ENCODE measurements at places on chromosomes 16 and 17.
A peak's percentile ranks its signal among the peaks of the same experiment; 100 is the strongest.

GRCh38 chr17:2266045-2266864, 37.3 kb downstream of the SMG6 start:
- DNase-seq, result peak; percentile 84

DNA sequence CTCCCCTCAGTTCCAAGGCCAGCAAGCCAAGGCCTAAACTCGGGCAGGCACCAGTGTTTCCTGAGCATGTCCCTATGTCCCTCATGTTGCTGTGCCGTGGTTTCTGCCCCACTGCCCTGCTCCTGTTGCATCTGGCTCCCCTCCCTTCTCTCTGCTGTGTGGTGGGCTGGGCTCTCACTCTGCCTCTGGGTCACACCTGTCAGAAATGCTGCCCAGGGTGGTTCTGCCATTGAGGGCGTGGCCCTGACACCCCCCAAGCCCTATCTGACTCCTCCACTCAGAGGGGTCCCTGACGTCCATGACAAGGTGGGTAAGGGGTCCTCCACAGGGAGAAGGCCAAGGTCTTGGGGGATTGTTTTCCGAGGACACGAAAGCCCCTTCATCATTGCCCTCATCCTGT, 9.2 kb upstream of the ITGA3 start:
- no peak for DNase-seq

GRCh38 chr17:32609085-32609484, 122.3 kb downstream of the CDK5R1 start:
- DNase-seq, result peak; percentile 39

GRCh38 chr17:40996829-40997228, 2.9 kb upstream of the KRTAP3-3 start:
- no peak for DNase-seq

DNA sequence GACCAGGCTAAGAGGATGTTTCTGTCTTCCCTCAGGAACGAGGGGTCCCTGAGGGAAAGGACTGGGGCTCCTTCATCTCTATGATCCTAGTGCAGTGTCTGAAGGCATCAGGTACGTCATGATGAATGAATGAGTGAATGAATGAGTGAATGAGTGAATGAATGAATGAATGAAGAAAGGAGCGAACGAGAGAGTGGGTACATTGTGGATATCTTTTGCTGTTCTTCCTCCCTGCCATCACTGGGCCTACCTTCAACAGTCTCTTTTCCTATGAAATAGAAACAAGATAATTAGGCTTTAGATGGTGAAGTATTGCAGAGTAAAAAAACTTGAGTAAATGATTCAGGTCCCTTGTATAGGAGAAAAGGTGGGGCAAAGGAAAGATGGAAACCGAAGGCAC, 111.3 kb upstream of the CRHR1 start:
- no peak for DNase-seq

DNA sequence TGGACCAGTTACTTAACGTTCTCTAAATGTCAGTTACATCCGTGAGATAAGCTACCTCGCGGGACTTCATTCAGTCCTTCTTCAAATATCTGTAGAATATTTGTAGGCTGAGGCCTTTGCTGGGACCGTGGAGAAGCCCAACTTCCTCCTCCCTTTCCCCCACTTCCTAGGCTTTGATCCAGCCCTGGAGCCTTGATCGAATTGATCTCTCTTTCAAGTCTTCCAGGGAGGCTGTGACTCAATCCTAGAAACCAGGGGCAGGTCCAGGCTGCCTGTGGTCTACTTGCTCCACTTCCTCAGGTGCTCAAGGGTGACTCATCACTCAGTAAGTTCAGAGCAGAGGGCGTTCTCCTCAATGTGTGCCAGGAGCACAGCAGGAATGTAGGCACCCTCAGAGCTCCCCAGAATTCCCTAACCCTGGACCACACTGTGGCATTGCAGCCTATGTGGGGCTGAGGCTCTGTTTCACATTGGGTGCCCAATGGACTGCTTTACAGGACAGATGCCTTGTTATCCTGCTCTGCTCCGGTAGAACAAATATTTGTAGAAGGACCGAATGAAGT, 11.2 kb upstream of the CEP20 start:
- DNase-seq, result no peak

GRCh38 chr17:4463818-4464476, 30.2 kb downstream of the SPNS3 start:
- no peak for DNase-seq

DNA sequence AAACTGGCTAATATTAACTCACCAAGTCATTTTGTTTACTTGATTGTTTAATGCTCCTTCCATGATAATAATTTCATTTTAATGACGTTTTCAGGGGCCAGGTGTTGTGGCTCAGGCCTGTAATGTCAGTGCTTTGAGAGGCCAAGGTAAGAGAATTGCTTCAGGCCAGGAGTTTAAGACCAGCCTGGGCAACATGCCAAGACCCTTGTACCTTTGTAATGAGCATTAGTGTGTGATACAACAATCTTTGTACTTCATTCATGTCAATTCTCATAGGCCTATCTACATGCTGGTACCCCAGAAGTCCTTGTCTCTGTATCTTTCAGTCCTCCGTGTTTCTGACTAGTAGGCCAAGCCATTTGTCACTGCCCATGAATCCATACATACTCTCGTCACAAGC, 296.9 kb downstream of the ZFHX3 start:
- DNase-seq, result no peak

DNA sequence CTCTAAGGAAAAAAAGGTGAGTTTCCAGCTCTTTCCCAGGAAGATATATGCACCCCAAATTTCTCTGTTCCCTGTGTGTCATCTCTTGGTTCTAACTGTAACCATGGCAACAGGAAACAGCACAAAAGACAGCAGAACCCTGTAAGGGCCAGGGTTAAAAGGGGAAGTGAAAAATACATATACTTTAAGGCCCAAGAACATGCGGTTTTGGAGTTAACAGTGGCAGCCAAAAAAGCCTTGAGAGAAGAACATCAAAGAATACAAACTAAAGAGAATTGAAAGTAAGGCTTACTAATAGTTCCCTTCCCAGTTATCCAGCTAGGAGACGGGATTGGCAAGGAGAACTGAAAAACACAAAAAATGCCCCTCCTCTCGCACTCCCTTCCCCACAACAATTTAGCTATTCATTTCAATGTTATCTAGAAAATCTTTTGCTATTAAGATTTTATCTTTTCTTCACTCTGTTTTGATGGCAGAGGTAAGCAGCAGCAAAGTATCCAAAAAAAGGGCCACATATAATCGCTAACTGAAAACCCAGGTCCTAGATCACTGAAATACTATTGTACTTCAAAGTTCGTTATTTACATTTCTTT, 1.5 kb downstream of the SPOP start:
- DNase-seq, result no peak

- DNase-seq, result peak; percentile 91
Measured at GRCh38 chr17:31524926-31525800, 133.7 kb downstream of the RAB11FIP4 start.

DNA sequence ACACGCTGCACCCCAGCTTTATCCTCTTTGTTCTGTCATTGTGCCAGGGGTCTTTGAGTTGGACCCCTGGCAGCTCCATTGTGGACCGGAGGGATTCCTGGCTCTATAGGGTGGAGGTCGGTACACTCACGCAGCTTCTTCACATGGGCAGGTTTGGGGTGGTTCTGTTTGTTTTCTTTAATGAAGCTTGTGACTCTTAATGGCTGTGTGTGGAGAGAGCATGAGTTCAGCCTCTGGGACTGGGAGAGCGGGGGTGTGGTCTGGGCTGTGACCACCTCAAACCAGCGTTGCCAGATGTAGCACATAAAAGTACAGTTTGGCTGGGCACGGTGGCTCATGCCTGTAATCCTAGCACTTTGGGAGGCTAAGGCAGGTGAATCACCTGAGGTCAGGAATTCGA, 21.2 kb upstream of the NAGLU start:
- DNase-seq, result no peak

- no peak for DNase-seq
Measured at GRCh38 chr16:14001521-14001920, 69.6 kb upstream of the MRTFB start.

GRCh38 chr16:12781777-12782176, 21.9 kb downstream of the CPPED1 start:
- DNase-seq, result no peak

GRCh38 chr17:68603656-68604055, 2.5 kb upstream of the FAM20A start:
- no peak for DNase-seq
